ENCODE measurements at places on chromosomes 13 and 19. TPM values are rescaled to one million over a fixed set of nuclear protein-coding genes. Genes with fewer than 3 reads are reported as not detected.

Gene OR7G2
- total RNA-seq: not detected

Gene RDH8
- total RNA-seq: not detected

Gene ZNF491
- 0.58 TPM for total RNA-seq

Gene NLRP4
- total RNA-seq: not detected

Gene DACH1
- 0.09 TPM for total RNA-seq

Gene PCDH17
- under 0.01 TPM for total RNA-seq

Gene IZUMO2
- not detected for total RNA-seq

Gene ALDH16A1
- total RNA-seq: 25.3 TPM
